ENCODE measurements at places on chromosomes 1 and 21.

DNA sequence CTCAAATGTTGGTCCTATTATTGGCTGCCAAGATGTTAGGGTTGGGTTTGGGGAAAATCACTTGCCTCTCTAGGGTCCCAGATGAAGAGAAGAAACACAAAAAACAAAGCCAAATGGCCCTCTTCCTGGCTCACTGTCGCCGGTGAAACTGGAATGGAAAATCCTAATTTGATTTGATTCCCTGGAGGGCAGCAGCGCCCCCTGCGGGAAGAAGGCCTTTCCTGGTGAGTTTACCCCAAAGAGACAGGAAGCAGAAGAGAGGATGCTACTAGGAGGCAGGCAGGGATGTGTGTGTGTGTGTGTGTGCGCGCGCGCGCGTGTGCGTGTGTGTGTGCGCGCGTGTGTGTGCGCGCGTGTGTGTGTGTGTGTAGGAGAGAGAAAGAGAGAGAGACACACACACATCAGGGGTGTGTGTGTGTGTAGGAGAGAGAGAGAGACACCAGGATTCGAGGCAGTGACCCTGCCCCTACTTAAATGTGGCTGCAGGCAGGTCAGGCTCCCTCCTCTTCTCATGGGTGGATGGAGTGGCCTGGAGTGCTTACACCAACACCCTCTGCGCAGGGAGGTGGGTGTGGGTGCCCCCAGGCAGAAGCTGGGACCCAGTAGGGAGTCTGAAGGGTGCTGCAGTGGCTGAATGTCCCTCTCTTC, 3.1 kb upstream of the SELENON start:
- peak; percentile 81 for DNase-seq

DNA sequence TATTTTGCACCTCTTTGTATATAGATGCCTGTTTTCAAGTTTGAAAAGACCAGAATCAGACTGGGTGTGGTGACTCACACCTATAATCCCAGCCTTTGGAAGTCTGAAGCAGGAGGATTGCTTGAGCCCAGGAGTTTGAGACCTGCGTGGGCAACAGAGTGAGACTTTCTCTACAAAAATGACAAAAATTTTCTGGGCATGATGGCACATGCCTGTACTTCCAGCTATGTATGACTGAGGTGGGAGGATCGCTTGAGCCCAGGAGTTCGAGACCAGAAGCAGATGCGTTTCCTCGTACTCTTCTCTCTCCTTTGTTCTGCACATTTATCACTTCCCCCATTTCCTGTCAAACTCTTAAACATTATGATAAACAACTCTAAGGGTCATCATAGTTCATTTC, 310.0 kb upstream of the SNX7 start:
- DNase-seq = no peak

GRCh38 chr1:41545996-41546832, 61.7 kb upstream of the EDN2 start:
- DNase-seq = no peak

GRCh38 chr1:167522246-167522645, 3.9 kb upstream of the CD247 start:
- no peak for DNase-seq

DNA sequence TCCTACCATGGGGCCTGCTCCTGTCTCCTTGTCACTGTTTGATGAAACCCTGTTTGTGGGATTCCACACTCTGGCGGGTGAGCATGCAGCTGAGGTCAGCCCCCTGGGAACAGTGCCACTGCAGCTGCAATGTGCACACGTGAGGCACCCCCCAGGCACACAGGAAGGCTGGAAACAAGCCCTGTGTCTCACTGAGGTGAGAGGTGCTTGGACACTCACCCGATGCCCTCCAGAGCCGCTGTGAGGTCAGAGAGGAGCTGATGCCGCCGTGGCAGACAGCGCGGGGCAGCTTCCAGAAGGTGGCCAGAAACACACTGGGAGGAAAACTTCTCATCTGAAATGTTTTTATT, 49.7 kb downstream of the SLX9 start:
- no peak for DNase-seq

- DNase-seq = no peak
Measured at GRCh38 chr1:116321766-116322175, 51.3 kb upstream of the ATP1A1 start.

DNA sequence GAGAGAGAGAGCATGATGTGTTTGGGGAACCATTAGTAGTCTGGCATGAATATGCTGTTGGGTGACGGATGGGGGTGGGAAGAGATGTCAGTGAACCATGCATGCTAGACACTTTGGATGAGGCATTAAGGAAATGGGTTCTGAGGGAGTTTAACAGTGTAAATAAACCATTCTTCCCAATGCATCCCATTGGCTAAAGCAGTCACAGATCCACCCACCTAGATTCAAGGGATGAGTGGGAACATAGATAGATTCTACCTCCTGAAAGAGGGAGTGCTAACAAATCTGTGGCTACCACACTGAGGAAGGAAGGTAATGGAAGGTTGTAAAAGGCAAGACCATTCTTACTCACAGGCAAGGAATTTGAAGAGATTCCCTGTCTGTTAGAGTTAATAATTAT, 129.8 kb upstream of the CACNA1E start:
- no peak for DNase-seq

DNA sequence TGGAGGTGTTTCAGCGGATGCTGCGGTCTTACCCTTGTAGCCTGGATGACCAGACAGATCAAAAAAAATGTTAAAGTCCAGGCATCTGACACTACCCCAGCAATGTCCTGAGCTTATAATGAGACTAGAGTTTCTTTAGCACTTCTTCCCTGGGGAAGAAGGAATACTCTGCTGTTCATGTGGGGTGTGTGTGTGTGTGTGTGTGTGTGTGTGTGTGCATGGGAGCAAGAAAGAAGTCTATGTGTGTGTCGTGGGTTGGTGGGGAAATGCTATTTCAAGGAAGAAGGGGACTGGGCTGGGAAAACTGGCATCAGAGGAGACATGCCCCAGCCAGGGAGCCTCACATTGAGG, 3.0 kb upstream of the RASSF5 start:
- no peak for DNase-seq

GRCh38 chr1:170305777-170306512, 160.2 kb downstream of the NTMT2 start:
- DNase-seq = no peak

All from CD4-positive, alpha-beta memory T cell (primary cell).